ENCODE measurements at places on chromosomes 5 and 9.

DNA sequence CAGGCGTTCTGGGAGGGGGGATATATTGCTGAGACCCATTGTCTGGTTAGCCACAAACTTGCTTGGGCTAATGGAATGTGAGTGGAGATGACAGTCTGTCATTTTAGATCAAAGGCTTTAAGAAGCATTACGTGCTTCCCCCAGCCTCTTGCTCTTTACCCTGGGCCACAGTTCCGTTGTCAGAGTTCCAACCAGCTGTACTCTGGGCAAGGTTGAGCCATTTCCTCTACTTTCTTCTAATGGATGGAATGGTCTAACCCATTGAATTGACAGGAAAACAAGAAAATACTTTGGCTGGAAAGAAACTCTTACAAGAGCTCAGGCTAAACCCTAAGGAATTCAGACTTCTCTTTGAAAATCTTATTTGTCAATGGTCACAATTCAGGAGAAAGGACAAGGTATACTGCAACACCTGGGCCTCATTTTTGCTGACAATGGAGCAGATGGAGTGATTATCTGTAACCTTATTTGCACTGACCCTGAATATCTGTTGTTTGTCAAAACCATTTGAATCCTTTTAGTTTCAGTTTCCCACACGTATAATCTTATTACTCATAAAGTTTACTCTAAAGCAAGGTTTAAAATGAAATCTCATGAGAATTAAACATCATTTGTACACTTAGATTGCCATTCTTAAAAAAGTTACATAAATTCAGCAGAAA lies 231.4 kb downstream of the PDE4D start:
- DNase-seq, result no peak

DNA sequence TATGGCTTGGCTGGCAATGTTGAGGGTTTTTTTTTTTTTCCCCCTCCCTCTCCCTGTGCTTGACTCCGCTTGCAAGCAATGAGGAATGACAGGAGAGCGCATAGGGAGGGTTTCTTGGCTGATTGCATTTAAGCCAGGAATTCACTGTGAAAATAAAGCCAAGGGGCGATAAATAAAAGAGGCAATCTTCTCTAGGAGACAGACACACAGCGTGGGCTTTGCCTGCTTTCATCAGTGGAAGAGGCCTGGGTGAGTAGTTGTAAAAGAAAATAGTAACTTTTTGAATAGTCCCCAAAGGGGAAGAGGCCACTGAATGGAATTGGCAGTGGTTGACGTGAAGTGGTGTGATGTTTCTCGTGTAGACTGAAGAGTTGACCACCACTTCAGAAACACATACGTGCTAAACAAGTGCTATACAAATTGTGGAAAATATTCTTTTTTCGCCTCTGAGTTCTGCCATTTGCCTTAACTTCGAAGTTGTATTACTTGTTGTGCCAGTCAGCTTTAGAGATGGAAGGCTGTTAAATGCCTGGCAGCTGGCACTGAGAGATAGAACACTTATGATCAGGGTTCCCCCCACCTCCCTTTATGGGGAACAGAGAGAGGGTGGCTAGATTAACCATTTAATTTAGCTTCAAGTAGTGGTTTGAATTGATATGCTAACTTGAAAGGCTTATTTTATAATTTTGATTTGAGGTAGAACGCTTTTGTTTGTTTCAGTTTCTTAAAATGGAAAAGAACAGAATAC lies 3.0 kb downstream of the ZSWIM6 start:
- no peak for DNase-seq

GRCh38 chr9:87160148-87161102 lies 213.1 kb upstream of the GAS1 start:
- no peak for DNase-seq

GRCh38 chr5:43037636-43038495 lies 2.3 kb downstream of the ANXA2R start:
- DNase-seq, result no peak

DNA sequence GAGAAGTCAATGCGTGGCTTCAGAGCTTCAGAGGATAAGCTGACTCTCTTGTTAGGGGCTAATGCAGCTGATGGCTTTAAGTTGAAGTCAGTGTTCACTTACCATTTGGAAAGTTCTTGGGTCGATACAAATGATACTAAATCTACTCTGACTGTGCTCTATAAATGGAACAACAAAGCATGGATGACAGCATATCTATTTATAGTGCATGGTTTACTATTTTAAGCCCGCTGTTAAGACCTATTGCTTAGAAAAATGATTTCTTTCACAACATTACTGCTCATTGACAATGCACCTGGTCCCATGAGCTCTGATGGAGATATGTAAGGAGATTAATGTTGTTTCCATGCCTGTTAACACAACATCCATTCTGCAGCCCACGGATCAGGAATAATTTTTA lies 435.7 kb downstream of the MAT2B start:
- no peak for DNase-seq

Measured in H9 (cell line).